ENCODE measurements at places on chromosomes 3 and 15. TPM values are rescaled to one million over a fixed set of nuclear protein-coding genes. Genes with fewer than 3 reads are reported as not detected.

SKOR1 gene
- total RNA-seq, result not detected

ZNF660 gene
- 0.94 TPM for total RNA-seq

SLC22A14 gene
- total RNA-seq, result not detected

CLDN18 gene
- total RNA-seq, result not detected

ZNF148 gene
- 15.4 TPM for total RNA-seq

LRRC3B gene
- not detected for total RNA-seq

RAD51 gene
- 1.7 TPM for total RNA-seq

SERF2 gene
- total RNA-seq, result 1,868 TPM

COL6A6 gene
- 0.50 TPM for total RNA-seq

DPPA2 gene
- not detected for total RNA-seq

GOLGA6L9 gene
- 0.06 TPM for total RNA-seq

REC114 gene
- total RNA-seq, result not detected

KNL1 gene
- total RNA-seq, result 1.2 TPM

PXYLP1 gene
- total RNA-seq, result 7.2 TPM

SAMMSON gene
- not detected for total RNA-seq

GOLGA8M gene
- total RNA-seq, result 1.2 TPM

STT3B gene
- total RNA-seq, result 101 TPM

SMC4 gene
- total RNA-seq, result 36.5 TPM

CDHR4 gene
- total RNA-seq, result not detected

GPR171 gene
- not detected for total RNA-seq

GOLGA6L7 gene
- not detected for total RNA-seq

CHAC1 gene
- total RNA-seq, result 4.2 TPM

KIF15 gene
- 0.59 TPM for total RNA-seq

C3orf85 gene
- not detected for total RNA-seq

SPTSSB gene
- not detected for total RNA-seq

ITIH3 gene
- not detected for total RNA-seq

PPP2R3A gene
- total RNA-seq, result 12.3 TPM

KBTBD8 gene
- 0.31 TPM for total RNA-seq

CX3CR1 gene
- total RNA-seq, result not detected

GOLGA8J gene
- not detected for total RNA-seq

ST6GAL1 gene
- total RNA-seq, result 6.5 TPM

NEK10 gene
- total RNA-seq, result 4.4 TPM

SMCO1 gene
- not detected for total RNA-seq

CCDC71 gene
- 27.9 TPM for total RNA-seq

ELL3 gene
- 0.37 TPM for total RNA-seq

ZNF860 gene
- total RNA-seq, result 0.05 TPM

RYK gene
- total RNA-seq, result 38.6 TPM

ZKSCAN7 gene
- 4.4 TPM for total RNA-seq

FBXO40 gene
- not detected for total RNA-seq

ST8SIA2 gene
- total RNA-seq, result not detected

UBL7 gene
- total RNA-seq, result 50.1 TPM

EPHA3 gene
- 9.4 TPM for total RNA-seq

GP9 gene
- not detected for total RNA-seq

POPDC2 gene
- total RNA-seq, result 3.8 TPM

BRPF1 gene
- 10.7 TPM for total RNA-seq

ZNF385D gene
- total RNA-seq, result 2.0 TPM

ARHGEF3 gene
- total RNA-seq, result 11.1 TPM

CA12 gene
- total RNA-seq, result 107 TPM

ANKRD63 gene
- total RNA-seq, result not detected

CMTM7 gene
- 22.5 TPM for total RNA-seq

ZNF662 gene
- 1.1 TPM for total RNA-seq

Measured in cardiac ventricle fibroblast (primary cell).